Activated CD8-positive, alpha-beta T cell treated with anti-CD3 and anti-CD28 coated beads for 36 hours (primary cell): ENCODE measurements at places on chromosomes 2 and 18. TPM values are rescaled to one million over a fixed set of nuclear protein-coding genes. Genes with fewer than 3 reads are reported as not detected.

Gene LYG1
- total RNA-seq = 0.54 TPM

DNA sequence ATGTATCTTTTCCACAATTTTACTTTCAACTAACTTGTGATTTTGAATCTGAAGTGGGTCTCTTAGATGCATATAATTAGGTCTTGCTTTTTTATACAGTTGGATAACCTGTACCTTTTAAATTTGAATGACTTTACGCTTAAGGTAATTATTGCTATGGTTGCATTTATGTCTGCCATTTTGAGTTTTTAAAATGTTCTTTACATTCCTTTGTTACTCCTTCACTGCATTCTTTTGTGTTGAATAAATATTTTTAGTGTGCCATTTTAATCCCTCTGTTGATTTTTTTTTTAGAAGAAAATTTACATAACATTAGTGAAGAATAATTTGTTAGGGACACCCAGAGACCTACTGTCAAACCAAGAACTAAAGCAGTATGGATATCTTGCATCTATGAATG is 65.3 kb downstream of the BIRC6 start:
- H3K36me3 ChIP-seq = peaks cover 45% of the 10 kb centered on the region
- DNase-seq = no peak
- H3K4me1 ChIP-seq = peaks cover 53% of the 10 kb centered on the region
- H3K27me3 ChIP-seq = no peaks in the 10 kb centered on the region

DNA sequence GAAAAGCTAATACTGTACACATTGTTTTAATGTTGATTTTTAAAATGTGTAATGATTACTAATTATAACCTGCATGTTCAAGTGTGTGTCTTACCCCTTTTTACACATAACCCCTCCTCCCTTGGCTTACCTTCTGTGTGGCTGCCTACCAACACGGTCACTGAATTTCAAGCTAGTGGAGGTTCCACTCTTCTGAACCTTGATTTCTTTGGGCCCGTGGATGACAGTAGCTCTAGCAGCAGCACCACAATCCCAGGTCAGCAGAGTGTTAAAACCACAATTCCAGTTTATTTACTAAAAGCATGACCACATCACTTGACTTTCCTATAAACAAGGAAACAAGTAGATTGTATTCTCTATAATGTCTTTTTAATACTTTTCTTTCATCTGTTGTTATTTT is 56.9 kb downstream of the AFTPH start:
- no peak overlapping the region for H3K4me3 ChIP-seq
- H3K27me3 ChIP-seq = no peaks in the 10 kb centered on the region
- H3K27ac ChIP-seq = no peak overlapping the region
- no peaks in the 10 kb centered on the region for H3K4me1 ChIP-seq
- H3K36me3 ChIP-seq = peaks cover 17% of the 10 kb centered on the region

DNA sequence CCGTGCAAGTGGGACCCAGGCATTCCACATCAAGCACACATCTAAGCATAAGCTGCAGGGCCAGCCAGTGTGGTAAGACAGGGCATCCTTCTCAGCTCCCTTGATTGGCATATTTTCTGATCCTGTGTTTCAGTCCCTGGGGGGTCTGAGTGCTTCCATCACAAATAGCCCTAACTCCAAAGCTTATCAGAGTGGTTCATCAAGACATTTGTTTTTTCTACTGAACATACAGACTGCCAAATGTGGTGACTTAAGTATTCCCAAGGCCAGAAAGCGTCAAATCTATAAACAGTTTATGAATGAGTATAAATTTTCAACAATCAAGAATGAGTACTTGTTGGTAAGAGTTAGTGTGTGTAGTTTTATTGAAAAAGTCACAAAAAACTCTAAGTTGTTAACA is 18.8 kb downstream of the SPRED2 start:
- no peak overlapping the region for H3K4me3 ChIP-seq
- no peak overlapping the region for H3K27ac ChIP-seq
- peaks cover 24% of the 10 kb centered on the region for H3K4me1 ChIP-seq
- H3K36me3 ChIP-seq = no peaks in the 10 kb centered on the region

Gene SERPINB12
- not detected for total RNA-seq

GRCh38 chr2:40270372-40270771 is 181.5 kb downstream of the SLC8A1 start:
- no peaks in the 10 kb centered on the region for H3K36me3 ChIP-seq
- no peaks in the 10 kb centered on the region for H3K4me1 ChIP-seq
- no peak overlapping the region for H3K4me3 ChIP-seq
- H3K27me3 ChIP-seq = no peaks in the 10 kb centered on the region
- no peak overlapping the region for H3K27ac ChIP-seq
- no peak for DNase-seq

GRCh38 chr18:56869189-56869777 is 218.1 kb downstream of the WDR7 start:
- no peaks in the 10 kb centered on the region for H3K36me3 ChIP-seq
- peaks cover 12% of the 10 kb centered on the region for H3K4me1 ChIP-seq
- DNase-seq = peak; percentile 6
- no peaks in the 10 kb centered on the region for H3K27me3 ChIP-seq
- no peak overlapping the region for H3K4me3 ChIP-seq

- DNase-seq = no peak
- H3K27me3 ChIP-seq = peaks cover 9% of the 10 kb centered on the region
- no peak overlapping the region for H3K27ac ChIP-seq
- no peaks in the 10 kb centered on the region for H3K36me3 ChIP-seq
- no peak overlapping the region for H3K4me3 ChIP-seq
These were observed 47.4 kb downstream of the ZBTB7C start for GRCh38 chr18:48361801-48362200.

Gene LIMS1
- total RNA-seq = 48.1 TPM

GRCh38 chr2:103616891-103617290 is 855.1 kb downstream of the TMEM182 start:
- H3K27ac ChIP-seq = no peak overlapping the region
- no peak overlapping the region for H3K4me3 ChIP-seq
- H3K27me3 ChIP-seq = no peaks in the 10 kb centered on the region

Gene GMPPA
- total RNA-seq = 34.2 TPM

DNA sequence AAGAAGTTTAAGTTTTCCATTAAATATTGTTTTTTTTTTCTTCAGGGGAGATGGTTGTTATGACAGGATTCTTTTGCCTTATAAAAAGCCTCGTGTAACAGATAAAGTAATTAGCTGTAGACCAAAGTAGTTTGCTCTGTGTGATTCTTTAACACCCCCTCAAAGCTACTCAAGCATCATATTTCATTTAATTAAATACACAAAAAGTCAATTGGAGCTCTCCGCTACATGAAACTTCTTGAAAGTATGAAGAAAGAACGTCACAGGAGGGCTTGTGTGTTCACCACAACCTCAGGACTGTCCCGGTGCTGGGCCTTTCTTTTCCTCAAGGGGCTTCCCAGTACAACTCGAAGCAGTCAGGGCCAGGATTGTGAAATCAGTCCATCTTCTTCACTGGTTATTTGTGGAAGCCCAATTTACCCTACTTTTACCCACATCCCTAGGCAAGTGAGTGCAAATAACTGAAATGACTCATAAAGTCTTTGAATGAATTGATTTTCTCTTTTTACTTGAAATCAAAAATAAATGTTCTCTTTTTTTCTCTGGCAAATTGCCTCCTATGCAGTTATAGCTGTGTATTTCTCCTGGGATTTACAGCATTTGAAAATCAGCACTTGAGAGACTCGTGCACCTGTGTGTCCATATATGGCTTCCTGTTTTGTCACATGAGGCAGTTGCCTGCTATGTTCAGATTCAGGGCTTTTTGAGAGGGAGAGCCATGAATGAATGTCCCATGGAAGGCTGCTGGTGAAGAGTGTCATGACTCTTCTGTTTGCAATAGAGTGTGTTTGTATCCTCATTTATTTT is 48.6 kb downstream of the LINC00305 start:
- H3K27me3 ChIP-seq = no peaks in the 10 kb centered on the region
- H3K36me3 ChIP-seq = no peaks in the 10 kb centered on the region
- no peak overlapping the region for H3K27ac ChIP-seq
- no peaks in the 10 kb centered on the region for H3K4me1 ChIP-seq
- H3K4me3 ChIP-seq = no peak overlapping the region
- no peak for DNase-seq

Gene RAB6C
- total RNA-seq = not detected

DNA sequence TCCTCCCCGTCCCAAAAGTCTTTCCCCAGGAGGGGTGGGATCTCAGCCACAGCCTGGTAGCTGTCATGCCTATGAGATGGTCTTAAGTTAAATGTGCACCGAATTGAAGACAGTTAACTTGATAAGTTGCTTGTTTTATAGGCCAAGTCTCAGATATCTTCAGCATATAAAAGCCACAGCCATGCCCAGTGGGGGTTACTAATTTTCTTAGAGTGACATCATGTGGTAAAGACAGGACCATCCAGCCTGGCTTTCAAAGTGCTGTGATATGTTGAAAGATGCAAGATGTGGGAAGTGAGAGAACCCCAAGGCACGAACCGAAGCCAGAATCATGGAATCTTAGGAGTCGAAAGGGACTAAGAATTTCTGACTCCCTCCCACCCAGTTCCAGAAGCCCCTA is 42.1 kb upstream of the FAM124B start:
- H3K27ac ChIP-seq = no peak overlapping the region
- no peak overlapping the region for H3K4me3 ChIP-seq
- no peak for DNase-seq
- H3K4me1 ChIP-seq = peaks cover 10% of the 10 kb centered on the region
- H3K27me3 ChIP-seq = peaks cover 37% of the 10 kb centered on the region
